ENCODE measurements at places on chromosomes 4 and X.

DNA sequence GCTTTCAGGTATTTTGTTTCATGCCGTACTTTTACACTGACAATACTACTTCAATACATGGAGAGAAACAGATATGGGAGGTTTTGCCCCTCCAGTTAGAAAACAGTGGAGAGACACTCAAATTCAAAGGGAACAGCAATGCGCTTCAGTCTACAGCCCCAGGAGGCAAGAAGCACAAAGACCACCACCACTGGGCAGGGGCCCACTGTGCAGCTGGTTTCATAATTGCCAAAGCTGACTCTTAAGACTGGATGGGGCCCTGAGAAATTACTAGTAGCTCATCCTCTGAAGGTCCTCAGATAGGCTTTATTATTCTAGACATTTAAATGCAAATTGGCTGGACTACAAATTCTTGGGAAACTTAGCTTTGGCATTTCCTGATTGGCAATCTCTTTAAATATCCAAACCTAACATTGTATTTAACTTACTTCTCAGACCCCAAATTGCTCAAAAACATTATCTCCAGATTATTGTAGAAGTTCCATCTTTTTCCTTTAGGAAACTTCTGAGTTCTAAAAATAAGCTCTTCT is 85.9 kb upstream of the GPR34 start:
- no peak for DNase-seq

GRCh38 chr4:33025236-33025635 is 2305.1 kb downstream of the PCDH7 start:
- no peak for DNase-seq

DNA sequence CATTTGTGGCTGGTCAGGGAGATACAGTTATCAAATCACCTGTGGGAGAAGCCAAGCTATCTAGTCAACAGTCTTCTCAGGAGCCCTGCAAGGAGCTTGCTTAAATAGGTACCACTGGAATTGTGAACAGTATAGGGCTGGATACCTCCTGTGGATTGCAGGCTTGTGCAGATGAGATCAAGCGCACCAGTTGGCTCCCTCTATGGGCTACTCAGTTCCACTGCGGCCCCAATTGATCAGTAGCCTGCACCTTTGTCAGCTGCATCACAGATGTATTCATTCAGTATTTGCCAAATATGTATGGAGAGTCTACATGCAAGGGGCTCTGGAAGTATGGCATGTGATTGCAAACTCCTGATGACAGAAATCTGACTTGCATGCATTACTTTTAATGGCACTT is 28.6 kb downstream of the TEX13A start:
- DNase-seq: no peak

- no peak for DNase-seq
Observed at GRCh38 chr4:118765399-118765798, 70.5 kb downstream of the SEC24D start.

- peak; percentile 35 for DNase-seq
Observed at GRCh38 chr4:80202741-80203553, 5.6 kb downstream of the PRDM8 start.

- DNase-seq: no peak
Observed at GRCh38 chrX:103170216-103170615, 44.7 kb upstream of the BEX4 start.

- DNase-seq: no peak
Observed at GRCh38 chr4:98557194-98557892, 101.1 kb downstream of the TSPAN5 start.

DNA sequence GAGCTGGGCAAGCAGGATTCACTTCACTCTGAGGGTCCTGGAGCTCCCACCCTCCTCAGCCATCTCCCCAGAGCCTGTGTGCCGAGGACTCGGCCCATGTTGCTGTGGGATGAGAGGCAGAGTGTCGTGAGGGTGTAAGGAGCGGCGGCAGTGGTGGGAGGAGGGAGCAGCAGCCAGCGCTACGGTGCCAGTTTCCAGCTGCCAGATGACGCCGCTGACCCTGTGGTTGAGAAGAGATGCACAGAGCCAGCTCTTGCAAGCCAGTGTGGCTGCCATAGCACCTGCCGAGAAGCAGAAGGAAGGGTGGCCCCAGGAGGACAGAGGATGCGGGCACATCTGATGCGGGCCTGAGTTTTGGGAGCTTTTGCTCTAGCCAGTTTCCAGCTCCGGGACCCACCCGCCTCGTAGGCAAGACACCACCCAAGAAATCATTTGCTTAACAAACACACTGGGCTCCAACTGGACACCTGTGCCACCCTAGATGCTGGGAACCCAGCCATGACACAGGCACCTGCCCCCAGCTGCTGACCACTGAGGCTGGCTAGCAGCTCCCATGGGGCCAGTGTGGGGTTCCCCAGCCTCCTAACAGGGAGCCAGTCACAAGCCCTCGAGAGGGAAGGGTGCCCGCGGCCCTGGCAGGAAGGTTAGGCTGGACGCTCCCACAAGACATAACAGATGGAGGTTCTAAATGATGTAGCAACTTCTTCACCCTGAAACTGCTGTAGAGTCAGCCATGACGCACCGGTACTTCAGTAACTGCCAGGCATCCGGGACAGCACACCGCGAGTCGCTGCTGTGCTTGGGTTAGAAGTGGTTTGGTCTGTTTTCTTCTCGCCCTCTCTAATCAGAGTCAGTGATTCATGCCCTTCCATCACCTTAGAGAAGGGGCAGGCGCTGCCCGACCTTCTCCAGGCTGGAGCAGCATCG is 8.9 kb downstream of the MSANTD1 start:
- DNase-seq: no peak

DNA sequence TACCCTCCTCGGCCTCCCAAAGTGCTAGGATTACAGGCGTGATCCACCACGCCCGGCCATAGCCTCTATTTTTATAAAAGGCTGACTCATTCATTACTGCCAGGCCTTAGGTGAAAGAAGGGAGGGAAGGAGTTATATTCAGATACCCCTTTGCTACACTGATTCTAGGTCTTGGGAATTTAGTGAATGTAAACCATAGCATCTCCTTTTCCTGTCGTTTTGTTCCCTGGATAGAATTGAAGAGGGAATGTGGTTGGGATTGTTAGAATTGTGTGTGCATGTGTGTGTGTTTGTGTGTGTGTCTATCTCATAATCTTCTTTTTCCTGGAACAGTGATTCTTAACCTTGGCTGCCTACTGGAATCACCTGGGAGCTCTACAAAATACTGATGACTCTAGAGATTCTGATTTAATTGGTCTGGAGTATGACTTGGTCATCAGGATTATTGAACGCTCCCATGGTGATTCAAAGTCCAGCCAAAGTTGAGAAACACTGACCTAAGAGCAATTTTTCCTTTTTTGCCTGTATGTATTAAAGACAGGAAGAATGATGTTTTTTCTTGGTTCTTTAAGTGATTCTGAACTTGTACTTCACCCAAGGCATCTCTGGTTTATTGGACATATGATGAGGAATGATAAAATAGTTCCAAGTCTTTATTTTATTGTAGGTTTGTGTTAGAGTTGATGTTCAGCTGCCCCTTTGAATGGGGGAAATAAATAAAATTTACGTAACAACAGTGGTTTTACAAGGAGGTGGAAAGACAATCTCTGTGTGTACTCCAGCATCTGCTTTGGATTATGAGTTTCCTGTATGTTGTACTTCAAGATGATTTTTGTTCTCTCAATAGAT is 37.0 kb downstream of the NAP1L5 start:
- no peak for DNase-seq

DNA sequence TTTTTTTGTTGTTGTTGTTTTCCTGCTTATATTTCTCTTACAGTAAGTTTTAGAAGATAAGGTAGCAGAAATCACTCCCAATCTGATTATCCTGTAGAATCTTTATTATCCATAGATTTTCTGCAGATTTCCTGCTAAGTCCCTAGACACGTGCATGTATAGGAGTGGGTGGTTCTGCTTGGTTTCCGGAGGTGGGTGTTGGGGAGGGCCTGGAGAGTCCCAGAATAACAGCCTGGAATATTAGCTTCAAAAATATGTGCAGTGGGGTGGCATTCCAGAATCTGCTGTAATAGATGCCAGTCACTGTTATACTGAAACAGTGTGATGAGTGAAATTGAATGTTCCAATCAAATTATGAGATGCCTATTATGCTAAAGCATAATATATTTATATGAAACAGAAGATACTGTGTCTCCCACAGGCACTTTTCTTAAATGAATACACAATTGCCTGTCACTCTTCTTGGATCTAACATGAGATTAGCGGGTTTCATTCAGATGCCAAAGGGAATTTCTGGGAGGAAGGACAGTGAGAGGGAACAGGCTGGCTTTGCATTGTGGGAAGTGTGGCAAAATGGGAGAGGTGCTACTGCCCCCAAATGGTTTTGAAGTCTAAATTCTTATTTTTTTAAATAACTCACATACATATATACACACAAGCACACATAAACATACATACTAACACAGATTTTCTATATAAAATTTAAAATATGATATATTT is 37.6 kb downstream of the C4orf50 start:
- no peak for DNase-seq

DNA sequence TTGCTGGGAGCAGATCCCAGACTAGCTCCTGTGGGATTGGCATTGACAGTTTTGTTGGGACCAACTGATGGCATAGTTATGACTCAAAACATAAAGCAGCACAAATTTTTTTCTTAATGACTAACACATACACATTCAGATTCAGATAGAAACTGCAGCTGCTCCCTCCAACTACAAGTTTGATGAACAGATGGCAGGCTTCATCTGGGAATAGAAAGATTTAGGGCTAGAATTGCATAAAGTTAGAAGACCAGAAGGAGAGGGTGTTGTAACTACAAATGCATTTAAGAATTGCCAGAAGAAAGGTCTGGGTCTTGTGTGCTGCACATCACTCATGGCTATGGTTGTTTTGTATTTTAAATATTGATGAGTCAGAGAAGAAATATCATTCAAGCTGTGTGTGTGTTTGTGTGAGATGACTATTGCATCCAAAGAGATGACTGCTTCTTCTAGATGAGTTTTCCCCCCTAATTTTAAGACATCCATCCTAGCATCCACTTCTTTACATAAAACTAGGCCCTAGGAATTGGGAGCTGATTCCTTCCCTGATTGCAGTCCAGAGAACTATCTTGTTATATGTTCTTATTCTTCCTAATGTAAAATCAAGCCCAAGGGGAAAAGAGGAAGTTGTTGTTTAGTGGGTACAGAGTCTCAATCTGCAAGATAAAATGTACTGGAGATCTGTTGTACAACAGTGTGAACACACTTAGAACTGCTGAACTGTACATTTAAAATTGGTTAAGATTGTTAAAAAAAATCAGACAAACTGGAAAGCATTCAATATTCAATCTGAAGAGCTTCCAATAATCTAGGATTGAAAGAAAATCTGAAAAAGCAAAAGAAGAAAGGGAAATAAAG is 175.1 kb downstream of the PARM1 start:
- no peak for DNase-seq

DNA sequence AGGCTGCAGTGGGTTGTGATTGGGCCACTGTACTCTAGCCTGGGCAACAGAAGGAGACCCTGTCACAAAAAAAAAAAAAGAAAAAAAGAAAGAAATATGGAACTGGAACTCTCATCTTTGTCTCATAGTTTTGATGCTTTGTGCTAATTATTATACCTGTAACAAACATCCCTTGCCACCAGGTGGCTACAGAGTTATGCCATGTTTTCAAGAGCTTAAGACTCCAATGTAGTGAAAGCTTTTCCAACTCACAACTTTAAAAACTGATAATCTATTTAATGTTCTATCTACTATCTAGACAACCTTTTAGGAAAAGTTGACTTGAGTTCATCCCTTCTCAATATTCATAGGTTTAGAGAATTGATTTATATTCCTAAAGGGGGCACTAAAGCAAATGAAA is 42.4 kb downstream of the HTR2C start:
- DNase-seq: no peak

DNA sequence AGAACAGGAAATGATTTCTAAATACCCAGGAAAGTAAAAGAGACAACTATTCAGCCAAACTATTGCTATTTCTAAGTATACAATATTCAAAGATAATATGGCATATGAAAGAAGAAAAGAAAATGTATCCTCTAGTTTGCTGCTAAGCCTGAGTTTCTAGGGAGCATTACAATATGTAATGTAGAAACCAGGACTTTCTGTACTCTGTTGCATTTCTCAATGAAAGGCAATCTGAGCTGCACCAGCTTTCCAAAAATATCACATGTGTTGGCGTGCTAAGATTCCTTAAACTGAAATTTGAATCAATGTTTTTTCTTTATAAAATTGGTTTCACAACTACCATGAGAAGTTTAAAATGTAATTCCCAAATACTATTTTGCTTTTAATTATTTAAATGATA is 129.6 kb downstream of the ANK2 start:
- DNase-seq: no peak

DNA sequence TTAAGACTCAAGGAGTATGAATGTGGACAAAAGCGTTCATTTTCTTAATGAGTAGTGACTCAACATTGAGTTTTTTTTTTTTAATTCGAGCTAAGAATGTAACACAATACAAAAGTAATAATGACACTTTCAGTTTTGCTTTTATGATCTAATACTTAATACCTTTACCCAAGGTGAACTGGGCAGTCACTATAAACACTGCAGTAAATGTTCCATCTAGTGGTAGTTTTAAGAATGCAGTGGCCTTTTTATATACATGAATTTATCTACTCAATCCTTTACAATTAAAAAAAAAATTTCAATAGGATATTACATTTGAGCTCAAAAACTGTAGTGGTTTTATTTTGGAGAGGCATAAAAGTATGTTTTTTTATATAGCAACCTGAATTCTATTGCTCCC is 33.9 kb downstream of the PDK3 start:
- no peak for DNase-seq

GRCh38 chrX:139692908-139693307 is 15.1 kb downstream of the MCF2 start:
- no peak for DNase-seq

DNA sequence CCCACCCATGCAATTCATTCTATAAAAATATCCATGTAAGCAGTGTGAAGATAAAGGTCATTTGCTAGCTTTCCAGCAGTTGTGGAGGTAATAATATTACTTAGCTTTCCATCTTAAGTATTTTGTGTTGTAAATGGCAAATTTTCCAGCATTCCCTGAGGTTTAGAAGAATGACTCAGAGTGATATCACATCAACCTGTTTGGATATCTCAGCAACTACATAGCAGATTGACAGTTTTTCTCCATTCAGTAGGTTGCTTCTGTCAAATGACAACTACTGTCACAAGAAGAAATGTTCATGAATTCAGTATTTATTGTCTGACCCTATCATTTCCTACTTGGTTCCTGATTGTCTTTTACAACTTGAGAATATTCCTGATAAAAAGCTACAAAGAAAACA is 434.9 kb upstream of the GALNTL6 start:
- no peak for DNase-seq

DNA sequence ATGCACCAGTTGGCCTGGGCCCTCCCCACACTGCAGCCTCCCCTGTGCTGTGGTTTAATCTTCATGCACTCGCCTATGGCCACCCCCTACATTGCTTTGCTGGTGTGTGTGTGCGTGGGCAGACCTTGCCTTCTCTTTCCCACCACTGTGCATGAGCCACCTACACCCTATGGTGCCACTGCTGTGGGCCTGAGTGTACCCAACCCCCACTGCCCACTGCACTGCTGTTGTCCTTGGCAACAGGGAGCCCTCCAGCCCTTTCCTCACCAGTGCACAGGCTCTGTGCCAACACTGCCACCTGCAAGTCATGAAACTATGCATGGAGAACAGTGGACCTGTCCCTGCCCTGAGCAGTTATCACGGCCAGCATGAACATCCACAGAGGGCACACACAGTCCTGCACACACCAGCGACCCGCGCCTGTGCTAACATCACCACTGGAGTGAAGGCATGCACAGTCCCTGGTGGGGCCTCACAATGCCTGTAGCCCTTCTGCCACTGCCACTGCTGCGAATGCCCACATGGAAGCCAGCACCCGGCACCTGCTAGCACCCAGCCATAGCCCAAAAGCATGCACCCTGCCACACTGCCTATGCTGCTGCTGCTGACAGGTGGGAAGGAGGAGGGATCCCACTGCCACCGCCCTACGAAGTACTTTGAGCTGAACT is 237.8 kb upstream of the ARSJ start:
- no peak for DNase-seq

- DNase-seq: no peak
Observed at GRCh38 chr4:76007089-76007862, at the start of gene CXCL9. CXCL9 (minus strand) TSS chr4:76007509; CDS start chr4:76007449, 60 bp downstream.

Data from stimulated activated effector memory CD8-positive, alpha-beta T cell treated with anti-CD3 and anti-CD28 coated beads, Interleukin-12 subunit alpha, Interleukin-12 subunit beta, amount 100 ng/mL, for 72 hours (primary cell).